ENCODE measurements at places on chromosomes 7 and 10.

DNA sequence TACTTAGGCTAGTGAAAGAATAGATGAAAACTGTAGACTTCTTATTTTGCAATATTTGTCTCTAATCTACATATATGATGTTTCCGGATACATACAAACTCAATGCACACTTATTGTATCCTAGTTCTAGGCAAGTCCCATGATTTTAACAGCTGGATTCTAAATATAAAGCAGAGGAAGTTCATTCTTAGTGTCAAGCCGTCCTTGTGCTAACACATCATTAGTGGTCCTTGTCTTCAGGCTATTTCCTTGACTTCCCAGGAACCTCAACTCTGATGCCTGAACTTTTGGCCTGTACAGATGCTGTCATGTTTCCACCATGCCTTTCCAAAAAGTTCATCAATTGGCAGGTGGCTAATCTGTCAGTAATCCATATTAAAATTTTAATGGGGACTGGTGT is 301.9 kb upstream of the DGKB start:
- no peak for DNase-seq

- DNase-seq: no peak
Observed at GRCh38 chr7:25600262-25600920, 372.1 kb upstream of the NPVF start.

DNA sequence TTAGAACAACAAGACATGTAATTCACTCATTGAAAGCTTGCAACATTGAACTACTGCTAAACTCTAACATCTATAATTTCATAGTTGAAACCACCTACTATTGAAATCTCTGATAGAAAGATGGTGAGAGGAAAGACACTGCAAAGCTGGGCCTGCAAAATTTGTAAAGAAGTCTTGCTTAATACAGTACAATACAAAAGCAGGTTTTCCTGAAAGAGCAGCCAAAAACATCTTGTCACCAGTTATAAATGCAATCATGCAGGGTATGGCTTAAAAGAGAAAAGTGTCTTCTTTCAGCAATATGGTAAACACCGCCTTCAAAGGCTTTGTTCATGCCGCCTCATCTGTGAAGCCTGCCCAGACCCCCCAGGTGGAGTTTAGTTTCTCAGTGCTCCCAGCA is 109.2 kb downstream of the ANK3 start:
- DNase-seq: no peak

DNA sequence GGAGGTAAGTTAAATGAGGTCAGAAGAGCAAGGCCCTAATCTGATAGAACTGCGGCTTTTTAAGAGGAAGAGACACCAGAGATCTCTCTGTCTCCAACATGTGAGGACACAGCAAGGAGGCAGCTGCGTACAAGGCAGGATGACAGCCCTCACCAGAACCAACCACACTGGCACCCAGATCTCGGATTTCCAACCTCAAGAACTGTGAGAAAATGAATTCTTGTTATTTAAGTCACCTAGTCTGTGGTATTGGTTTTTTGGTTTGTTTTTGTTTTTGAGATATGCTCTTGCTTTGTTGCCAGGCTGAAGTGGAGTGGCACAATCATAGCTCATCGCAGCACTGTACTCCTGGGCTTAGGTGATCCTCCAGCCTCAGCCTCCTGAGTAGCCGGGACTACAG is 127.2 kb downstream of the DLG5 start:
- no peak for DNase-seq

- no peak for DNase-seq
Observed at GRCh38 chr10:12179606-12180170, 16.0 kb downstream of the NUDT5 start.

DNA sequence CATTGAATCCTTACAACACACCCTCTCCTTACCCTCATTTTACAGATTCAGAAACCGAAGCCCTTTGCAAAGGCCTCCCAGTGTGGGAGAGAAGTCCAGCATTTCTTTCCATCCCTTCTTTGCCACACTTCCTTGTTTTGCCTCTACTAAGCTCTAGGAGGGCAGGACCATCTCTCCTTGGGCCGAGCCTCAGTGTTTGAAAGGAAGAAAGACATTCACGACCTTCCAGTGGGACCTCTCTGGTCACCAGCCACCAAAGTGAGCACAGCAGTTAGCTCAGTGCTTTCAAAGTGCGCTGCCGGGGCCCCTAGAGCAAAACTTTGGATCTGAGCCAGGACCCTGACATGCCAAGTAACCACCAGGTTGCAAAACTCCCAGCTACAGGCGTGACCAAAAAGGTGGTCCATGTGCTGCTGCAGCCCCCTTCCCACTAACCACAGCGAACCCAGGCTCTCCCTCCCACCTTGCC is 12.4 kb downstream of the CTBP2 start:
- DNase-seq: no peak

DNA sequence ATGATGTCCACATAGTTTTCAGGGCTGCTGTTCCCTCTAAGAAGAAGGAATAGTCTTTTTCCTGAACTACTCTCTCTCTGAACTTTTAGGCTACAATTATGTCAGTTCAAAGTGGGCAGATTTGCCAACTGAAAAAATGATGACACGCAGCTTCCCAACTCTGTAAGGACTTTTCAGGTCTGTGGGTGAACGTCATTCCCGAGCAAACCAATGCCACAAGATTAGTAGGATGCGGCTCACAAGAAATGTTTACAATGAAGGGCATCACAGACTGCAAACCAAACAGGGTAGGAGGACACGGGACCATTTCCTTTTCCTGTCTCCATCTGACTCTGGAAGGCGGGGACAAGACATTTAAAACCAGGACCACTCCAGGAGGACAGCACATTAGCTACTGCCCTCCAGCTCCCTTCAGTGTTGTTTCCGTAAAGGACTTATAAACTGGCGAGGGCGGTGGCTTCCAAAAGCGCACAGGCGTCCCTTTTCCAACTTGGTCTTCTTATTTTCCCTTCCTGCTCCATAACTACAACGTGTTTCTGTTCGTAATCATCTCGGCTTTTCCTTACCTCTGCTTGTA is 539 bp upstream of the MKLN1 start:
- DNase-seq: peak; percentile 70

DNA sequence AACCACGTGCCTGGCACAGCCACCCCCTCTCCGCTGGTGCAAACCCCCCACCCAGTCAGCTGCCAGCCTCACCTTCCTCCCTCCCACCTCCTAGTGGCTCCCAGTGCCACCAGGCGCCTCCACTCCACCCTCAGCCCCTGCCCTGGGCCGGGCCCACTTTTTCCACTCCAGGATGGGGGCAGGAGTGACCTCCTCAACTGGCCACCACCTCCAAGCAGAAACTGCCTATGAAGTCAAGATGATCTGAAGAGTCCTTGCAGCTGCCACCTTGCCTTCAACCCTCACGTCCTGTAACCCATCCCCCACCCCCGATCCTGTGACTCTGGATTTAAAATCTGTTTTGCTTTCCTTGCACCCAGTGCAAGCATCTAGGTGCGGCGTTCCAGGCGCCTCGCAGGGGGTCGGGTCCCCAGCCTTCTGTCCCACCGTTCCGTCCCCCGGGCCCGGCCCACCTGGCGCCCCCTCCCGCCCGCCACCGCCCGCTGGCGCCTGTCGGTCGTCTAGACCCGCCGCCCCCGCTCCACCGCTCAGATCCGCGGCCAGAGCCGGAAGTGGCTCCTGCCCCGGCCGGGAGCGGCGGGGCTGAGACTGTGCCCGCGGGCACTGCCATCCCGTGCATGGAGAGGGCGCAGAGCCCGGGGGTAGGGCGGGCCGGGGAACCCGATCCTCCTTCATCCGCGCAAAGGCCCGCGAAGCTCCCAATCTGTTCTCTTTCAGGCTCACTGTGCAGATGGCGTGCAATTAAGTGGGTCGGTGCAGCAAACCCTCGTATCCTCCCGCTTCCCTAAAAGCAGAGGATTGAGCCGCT is 51.2 kb upstream of the GTF2I start:
- DNase-seq: peak; percentile 66

- DNase-seq: no peak
Observed at GRCh38 chr7:22469371-22470143, 30.4 kb downstream of the STEAP1B start.

GRCh38 chr10:61397175-61397986 is 55.8 kb downstream of the TMEM26 start:
- DNase-seq: no peak

- DNase-seq: no peak
Observed at GRCh38 chr7:129650056-129650758, 38.7 kb downstream of the NRF1 start.

DNA sequence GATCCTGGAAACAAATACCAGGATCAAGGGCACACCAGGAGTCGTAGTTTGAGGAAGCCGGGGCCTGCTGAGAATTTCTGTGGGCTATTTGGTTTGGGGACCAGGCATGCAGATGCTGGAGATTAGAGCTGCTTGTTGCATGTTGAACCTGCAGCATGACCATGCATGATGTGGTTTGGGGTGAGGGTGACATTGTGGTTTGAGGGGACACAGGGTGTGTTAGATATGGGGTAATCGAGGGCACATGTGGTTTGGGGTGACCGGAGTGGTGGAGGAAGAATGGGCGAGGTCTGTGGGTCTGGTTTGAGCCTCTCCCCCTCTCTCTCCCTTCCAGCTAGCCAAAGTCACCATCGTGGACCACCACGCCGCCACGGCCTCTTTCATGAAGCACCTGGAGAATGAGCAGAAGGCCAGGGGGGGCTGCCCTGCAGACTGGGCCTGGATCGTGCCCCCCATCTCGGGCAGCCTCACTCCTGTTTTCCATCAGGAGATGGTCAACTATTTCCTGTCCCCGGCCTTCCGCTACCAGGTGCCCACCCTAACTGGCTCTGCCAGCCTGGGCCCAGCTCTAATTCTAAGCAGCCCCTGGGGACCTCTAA is 10.2 kb downstream of the NOS3 start:
- DNase-seq: no peak

GRCh38 chr10:122349758-122350369 is 24.6 kb upstream of the PLEKHA1 start:
- no peak for DNase-seq

GRCh38 chr10:47121336-47121735 is 178.7 kb upstream of the GDF10 start:
- DNase-seq: no peak

GRCh38 chr10:94546901-94547185 is 1.3 kb downstream of the HELLS start:
- DNase-seq: peak; percentile 7

GRCh38 chr10:121792198-121792597 is 135.6 kb downstream of the ATE1 start:
- DNase-seq: no peak

DNA sequence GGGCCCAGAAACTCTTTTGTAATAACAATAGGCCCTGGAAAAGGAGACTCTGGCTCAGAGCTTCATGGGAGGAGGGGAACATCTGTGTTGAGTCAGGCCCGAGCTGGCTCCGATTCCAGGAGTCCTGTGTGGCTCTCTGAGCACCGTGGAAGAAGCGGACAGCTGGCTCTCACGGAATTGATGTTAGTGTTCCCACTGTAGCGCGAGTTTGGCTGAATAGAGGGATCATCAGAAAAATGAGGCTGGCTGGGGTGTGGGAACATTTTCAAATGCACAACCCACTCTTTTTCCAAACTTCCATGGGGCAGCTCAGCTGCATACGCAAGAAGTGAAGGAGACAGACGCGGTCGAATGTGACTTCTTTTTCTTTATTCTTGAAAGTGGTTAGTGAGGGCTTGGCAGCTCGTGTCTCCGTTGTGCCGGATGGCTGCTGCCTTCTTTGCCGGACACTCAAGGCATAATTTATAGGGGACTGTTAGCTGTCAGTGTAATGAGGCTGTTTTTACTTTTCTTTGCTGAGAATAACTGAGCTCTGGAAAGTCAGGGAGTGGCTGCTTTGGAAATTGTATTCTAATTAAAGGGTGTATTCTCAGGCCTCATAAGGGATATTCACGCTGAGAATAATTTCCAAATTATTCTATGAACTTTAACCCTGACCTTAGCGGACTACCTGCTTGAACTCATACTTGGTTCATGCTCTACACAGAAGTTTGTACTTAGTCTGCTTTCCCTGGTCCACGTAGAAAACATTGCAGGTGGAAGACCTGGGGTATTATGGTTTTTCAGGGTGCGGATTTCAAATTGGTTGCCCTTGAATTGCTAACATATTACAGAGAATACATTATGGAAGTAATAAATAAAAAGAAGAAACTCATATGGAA is 23.1 kb downstream of the MDFIC start:
- DNase-seq: no peak

- DNase-seq: no peak
Observed at GRCh38 chr7:155440018-155440410, 17.9 kb upstream of the EN2 start.

DNA sequence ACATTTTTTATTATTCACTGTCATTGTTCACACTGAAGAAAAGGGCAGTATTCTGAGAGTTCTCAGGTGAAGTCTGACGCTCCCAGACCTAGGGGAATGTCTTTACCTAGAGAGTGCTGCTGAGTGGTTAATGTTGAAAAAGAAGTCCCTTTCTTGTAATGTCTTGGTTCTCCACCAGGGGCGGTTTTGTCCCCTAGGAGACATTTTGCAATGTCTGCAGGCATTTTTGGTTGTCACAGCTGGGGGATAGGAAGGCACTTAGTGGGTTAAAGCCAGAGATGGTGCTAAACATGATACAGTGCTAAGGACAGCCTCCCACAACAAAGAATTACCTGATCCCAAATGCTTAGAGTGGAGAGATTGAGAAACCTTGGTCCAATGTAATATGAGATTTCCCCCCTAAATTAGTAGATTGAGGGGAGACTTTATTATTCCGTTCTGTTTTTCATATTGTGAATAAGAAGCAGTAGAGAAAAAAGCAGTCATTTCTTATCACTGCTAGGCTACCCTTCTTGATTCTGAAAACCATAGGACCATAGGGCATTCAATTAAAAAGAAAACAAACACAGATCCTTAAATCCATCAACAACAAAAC is 13.1 kb downstream of the UMAD1 start:
- DNase-seq: peak; percentile 25

DNA sequence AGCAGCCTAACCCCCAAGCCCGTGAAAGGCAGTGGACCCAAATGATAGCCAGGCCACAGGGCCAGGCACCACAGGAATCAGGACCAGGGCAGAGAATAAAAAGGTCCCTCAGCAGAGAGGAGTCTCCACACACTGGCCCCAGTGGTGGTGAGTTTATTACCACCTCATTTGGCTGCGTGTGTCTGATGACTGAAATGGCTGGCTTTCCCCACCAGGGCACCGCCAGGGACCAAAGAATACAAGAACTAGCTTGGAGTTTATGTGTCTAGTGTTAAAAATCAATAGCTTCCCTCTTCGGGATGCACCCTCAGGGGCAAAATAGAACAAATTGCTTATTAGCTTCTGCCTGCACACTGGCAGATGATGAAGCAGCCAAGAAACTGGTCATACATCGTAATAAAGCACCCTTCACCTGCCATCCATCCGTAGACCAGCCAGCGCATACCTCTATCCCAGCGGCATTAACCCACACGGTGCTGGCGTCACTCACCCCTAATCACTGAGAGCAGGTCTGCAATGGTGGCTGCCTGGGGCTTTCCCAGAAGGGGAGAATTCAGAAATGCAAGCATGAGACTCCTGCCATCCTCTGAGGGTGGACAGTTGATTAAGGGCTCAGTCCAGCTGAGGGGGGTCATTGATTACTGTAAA is 223.7 kb upstream of the ZMIZ1 start:
- no peak for DNase-seq

DNA sequence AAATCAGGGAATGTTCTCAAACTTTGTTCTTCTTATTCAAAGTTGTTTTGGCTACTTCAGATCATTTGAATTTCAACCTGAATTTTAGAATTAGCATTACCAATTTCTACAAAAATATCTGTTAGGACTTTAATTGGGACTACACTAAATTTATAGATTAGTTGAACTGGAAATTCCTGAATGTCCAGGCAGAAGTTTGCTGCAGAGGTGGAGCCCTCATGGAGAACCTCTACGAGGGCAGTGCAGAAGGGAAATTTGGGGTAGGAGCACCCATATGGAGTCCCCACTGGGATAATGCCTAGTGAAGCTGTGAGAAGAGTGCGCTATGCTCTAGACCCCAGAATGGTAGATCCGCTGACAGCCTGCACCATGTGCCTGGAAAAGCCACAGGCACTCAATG is 22.8 kb upstream of the AGMO start:
- DNase-seq: no peak

All from SW480 (cell line).